ENCODE measurements at places on chromosomes 6 and 20.

DNA sequence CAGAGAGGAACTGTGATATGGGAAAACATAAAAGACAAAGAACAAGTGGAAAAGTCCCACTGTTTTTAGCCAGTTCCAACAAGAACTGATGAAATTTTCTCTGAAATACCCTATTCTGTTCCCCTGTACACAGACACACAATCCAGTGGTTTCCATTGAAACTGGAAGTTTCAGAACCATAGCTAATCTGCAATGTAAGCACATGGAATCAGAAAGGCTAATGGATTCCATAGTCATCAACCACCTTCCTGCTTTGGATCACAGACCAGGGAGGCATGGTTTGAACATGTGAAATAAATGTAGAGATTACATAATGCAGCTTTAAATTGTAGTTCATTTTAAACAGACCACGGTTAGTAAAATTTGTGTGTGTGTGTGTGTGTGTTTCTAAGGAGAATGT, 242.1 kb downstream of the GJA1 start:
- DNase-seq: no peak

GRCh38 chr6:21947731-21948386, 349.0 kb downstream of the PRL start:
- no peak for DNase-seq

GRCh38 chr6:26304797-26305640, 60.0 kb upstream of the BTN3A2 start:
- peak; percentile 79 for DNase-seq

DNA sequence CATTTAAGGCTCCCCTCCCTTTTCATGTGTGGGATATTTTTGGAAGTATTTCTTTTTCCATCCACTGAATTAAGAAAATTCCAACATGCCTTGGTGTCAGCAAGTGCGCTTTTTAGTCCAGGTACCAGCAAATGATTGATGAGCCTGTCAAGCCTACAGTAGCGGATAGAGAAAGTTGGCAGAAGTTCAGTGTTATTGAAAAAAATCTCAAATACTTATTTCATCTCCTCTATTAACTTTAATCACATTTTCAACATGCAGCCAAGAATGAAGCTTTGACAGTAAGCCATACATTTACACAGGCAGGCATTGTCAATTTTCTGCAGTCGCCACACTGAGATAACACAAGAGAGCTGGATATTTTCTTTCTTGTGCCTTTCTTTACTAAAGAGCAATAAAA, 50.4 kb downstream of the BLOC1S5 start:
- no peak for DNase-seq

- DNase-seq: no peak
Observed at GRCh38 chr20:36368869-36369268, 62.7 kb downstream of the DLGAP4 start.

DNA sequence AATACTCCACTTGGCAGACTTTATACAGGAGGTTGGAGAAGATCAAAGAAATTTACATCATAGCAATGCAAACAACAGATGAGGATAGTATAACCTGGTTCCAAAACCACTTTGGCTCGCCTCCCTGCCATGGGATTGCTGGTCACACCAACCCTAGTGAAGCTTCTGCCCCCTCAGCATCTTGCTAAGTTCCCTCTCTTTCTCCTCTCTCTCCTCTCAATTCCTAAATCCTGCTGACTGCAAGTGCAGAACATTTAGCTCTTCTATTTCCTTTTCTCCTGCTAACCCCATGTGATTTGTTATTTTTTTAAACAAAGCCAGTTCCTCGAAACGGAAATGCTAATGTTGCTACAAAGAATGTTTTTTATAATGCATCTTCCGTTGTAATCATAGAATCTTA, 50.3 kb upstream of the LY86 start:
- DNase-seq: no peak

GRCh38 chr20:61263084-61263695, 11.1 kb downstream of the CDH4 start:
- DNase-seq: peak; percentile 1

GRCh38 chr6:137039010-137039409, 5.8 kb downstream of the IL20RA start:
- no peak for DNase-seq

DNA sequence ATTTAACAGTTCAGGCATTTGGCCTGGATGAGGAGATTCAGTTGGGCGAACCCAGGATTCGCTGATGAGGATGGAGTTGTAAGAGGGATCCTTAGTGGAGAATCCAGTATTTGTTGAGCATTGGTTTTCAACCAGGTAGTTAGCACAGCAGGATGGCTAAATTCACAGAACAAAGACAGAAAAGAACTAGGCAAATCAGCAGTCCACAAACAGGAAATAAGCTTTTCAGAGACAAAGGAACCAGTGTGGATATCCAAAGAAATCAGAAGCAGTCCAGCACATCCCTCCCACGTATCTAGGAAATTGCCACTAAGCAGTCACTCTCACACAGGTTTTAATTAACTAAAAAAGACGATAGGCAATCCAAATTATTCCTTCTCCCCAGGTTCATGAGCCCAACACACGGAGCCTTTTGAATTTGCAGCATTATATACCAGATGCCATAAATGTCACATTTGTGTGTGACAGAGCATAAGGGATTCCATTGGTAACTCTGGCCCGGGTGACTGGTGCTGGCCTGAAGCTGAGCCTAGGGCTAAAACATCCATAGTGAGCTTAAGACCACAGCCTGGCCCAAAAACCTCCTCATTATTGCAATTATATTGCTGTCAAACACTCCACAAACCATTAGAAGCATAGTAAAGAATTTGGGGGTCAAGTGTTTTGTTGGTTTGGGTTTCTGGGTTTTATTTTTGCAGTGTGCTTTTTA, 131.5 kb downstream of the SOBP start:
- no peak for DNase-seq

GRCh38 chr6:35969646-35970045, 48.7 kb upstream of the SRPK1 start:
- no peak for DNase-seq

- no peak for DNase-seq
Observed at GRCh38 chr6:51273228-51273961, 454.7 kb downstream of the TFAP2B start.

- DNase-seq: no peak
Observed at GRCh38 chr6:36122495-36123269, 7.6 kb upstream of the MAPK13 start.

DNA sequence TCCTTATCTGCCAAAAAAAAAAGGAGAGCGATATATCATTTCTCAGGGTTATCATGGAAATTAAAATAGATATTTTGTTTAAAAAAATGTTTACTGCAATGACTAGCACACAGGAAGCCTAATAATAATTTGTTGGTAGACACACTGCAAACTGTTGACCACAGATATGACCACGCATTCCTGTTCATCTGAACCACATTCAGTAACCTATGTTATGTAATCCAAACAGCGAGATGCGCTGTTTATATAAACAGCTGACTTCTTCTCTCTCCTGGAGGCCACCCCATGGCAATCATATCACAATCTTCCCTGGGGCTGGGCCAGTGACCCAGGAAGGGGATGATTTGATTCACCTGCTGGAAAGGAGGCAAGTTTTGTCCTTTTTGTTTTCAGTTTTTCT, 129.3 kb upstream of the UST start:
- DNase-seq: no peak

DNA sequence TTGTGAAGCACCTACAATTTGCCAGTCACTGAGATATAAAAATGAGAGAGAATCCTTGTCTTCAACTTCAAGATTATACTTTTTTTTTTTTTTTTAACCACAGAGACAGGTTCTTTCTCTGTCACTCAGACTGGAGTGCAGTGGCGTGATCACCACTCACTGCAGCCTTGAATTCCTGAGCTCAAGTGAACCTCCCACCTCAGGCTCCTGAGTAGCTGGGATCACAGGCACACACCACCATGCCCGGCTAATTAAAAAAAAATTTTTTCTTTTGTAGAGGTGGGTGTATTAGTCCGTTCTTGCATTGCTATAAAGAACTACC, 51.6 kb upstream of the PMEPA1 start:
- DNase-seq: no peak

DNA sequence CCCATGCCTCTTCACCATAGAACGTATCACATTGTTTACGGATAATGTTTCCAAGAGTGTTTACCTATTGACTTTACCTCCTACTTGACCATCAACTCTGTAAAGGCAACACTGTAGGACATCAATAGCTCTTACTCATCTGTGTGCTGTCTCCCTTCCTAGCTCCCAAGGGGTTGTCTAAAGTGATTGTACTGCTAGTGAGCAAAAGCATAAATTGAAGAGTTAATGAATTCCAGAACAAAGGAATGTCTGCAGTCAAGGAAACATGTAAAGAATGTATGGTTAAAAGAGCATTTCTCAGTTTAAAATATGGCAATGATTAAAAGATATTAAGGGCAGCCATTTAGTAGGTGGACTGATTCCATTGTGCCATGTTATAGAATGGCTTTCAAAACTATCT, 985.4 kb downstream of the TBC1D32 start:
- no peak for DNase-seq

DNA sequence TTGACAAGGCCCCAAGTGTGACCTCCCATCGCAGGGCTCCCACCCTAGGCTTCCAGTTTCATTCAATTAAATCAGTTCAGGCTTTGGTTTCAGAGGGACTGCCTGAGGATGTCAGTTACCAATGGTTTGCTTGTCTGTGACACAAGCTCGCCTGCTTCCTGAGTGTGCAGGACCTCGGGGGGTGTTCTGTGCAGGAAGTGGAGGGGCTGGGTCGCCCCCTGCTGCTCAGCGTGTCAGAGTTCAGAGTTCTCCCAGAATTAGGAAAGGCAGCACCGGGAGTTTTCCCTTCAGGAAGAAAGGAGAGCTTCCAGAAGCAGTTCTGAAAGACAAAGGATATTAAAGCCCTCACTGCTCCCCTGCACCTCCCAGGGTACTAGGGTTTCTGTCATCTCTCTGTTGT, 50.8 kb upstream of the TGM3 start:
- DNase-seq: no peak

- DNase-seq: no peak
Observed at GRCh38 chr6:1636971-1637871, 27.5 kb downstream of the FOXC1 start.

- DNase-seq: no peak
Observed at GRCh38 chr6:81590314-81590691, 162.2 kb downstream of the TENT5A start.

- no peak for DNase-seq
Observed at GRCh38 chr6:79705456-79705995, 74.4 kb downstream of the SH3BGRL2 start.

DNA sequence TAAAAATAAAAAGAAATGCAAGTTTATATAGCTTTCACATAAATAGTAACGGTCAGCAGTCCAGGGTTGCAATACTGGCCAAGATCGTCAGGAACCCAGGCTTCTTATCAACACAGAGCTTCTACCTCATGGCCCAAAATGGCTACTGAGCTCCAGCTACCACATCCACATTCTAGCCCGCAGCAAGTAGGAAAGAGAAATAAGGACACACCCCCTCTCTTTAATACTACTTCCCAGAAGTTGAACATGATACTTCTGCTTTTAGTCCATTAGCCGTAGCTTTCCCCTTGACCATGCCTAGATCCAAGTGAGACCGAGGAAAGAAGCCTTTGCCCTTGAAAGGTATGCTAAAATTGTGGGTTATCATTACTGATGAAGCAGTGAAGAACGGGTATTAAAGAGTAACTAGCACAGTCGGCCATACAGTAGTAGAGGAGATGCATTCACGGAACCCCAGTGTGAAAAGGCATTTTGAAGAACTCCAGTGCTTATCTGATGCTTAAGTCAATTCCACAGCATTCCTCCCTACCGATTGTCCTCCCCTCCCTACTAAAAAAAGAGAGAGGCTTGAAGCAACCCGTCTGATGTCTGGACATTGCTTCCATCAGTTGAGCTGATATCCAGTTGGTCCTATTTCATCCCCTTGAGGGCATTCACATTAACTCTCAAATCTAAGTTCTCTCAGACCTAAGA, 226.9 kb upstream of the RREB1 start:
- DNase-seq: no peak

DNA sequence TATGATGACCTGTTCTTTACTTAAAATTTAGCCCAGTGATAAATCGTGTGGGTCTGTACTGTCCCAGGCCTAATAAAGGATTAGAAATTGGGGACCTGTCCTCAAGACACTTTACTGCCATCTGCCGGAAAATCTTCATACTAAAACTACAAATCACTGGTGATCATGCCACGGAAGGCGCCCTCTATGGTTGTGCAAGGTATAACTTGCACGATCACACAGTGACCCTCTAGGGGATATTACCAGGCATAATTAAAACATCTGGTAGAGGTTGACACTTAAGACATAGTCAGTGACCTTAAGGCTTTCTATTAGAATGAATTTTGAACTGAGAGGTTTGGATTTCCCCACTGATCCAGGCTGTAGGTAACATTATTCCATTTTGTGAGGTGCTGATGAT, 172.6 kb downstream of the BMP2 start:
- no peak for DNase-seq

GRCh38 chr6:87742106-87742505, 40.1 kb upstream of the AKIRIN2 start:
- peak; percentile 24 for DNase-seq

- no peak for DNase-seq
Observed at GRCh38 chr6:125784365-125784764, 6.4 kb upstream of the NCOA7 start.

GRCh38 chr6:132909742-132910141, 95.4 kb downstream of the RPS12 start:
- no peak for DNase-seq

DNA sequence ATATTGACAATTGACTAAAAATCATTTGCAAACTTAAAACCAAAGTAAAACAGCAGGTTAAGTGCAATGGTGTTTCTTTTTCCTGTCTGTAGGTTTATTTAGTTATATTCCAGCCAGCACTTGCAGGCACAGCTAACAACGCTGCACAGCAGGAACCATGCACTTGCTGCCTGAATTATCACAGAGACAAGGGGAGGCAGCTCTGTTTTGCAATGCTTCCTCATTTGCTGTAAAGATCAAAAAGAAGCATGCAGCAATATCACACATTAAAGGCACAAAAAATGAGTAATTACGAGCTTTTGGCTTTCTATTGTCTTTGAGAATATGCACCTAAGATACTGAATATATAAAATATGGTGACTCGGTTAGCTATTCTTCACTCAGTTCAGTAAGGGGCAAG, 241.9 kb downstream of the EPHA7 start:
- DNase-seq: no peak

DNA sequence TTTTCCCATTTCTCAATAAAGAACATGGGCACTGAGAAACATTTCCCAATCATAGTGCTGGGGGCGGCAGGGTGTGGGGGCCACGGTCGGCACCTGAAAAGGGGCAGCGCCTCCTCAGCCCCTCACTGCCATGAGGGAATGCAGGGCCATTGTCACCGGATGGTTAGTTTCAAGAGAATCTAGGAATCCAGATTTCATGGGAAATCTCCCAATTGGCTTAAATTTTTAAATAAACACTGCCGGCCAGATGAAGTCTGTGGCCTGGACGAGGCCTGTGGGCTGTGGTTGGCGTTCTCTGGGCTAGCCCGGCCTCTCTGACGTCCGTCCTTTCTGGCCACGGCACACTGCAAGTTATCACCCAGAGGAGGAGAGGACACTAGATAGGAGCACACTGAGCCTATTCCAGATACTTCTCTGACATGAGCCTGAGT, 25.6 kb downstream of the MANBAL start:
- DNase-seq: no peak

Data from stimulated activated CD4-positive, alpha-beta T cell treated with anti-CD3 and anti-CD28 coated beads, TNF-alpha, amount 100 ng/mL, for 24 hours (primary cell).